ENCODE measurements at places on chromosomes 13 and 19.

DNA sequence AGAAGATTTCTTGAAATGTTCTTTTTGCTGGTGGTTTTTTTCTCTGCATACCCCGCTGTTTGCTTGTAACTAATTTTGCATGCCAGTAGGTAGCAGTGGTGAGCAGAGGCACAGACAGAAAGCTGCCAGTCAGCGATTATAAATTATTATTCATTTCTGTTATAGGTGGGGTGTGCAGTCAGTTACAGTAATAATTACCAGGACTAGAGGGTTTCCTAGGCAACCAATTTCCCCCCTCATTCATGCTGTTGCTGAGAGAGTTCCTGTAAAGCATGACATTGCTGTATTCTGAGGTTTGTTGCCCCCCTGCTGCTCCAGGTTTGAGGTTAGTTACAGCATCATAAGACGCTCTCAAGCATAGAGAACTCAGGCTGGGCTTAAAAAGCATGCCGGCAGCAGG lies 104.5 kb downstream of the URI1 start:
- peak; percentile 86 for DNase-seq

DNA sequence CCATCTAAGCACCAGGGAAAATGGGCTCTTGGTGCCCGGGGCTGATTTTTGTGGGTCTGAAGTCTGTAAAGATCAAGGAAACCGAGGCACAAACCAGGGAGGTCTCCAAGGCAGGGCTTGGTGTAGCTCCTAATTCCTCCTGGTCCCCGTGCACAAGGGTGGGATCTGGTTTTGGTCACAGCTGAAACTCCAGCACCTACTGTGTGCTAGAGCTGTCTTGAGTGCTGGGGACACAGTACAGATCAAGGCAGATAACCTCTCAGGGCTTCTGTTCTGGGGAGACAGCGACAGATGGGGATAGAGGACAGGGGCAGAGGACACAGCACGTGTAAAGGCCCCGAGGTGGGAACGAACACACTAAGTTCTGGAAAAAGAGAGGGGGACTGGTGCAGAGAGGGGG lies 37.4 kb downstream of the PTPRS start:
- DNase-seq = no peak

GRCh38 chr19:35868172-35868822 lies at the start of gene APLP1:
Gene APLP1 (plus strand): TSS chr19:35868574. CDS start chr19:35868637, 63 bp downstream.
- peak; percentile 98 for DNase-seq

- no peak for DNase-seq
These were observed at the start of gene CBLC for GRCh38 chr19:44777715-44778347. Gene CBLC (plus strand): TSS chr19:44777890. CDS start chr19:44777932, 42 bp downstream.

DNA sequence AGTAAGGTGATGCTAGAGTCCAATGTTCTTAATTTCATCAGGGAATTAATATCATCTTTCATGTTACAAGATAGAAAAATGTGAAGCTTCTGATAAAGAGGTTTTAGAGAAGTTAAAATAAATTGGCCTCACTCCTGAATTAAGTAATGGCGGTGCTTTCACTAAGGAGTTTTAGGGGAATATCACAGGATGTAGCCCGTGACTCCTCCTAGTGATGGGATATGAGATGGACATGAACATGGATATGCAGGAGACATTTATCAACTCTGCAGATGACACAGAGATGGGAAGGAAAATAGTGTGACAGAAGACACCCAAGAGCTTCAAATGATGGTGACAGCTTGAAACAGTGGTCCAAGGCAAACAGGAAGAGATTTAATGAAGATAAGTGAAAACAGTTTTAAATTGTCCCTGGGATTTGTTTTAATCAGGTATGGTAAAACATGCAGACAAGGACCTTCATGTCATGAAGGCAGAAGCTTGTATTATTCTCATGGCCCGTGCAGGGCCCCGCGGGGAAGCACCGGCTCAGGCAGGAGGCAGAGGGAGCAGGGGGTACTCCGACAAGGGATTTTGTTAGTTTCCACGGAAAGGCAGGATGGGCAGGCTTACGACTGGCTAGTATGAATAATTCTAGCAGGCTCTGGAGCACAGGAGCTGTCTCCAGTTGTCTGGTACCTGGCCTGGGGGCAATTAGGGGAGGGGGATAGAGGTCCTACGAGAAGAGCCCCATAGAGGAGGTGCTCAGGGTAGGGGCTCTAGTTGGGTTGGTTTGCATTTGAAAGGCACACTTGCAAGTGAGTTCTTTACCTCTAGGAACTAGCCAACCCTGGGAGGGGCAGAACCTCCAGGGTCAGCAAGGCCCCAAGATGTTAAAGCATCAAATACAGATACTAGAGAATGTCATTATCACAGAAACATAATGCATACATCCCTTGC lies 38.7 kb upstream of the FARP1 start:
- no peak for DNase-seq

DNA sequence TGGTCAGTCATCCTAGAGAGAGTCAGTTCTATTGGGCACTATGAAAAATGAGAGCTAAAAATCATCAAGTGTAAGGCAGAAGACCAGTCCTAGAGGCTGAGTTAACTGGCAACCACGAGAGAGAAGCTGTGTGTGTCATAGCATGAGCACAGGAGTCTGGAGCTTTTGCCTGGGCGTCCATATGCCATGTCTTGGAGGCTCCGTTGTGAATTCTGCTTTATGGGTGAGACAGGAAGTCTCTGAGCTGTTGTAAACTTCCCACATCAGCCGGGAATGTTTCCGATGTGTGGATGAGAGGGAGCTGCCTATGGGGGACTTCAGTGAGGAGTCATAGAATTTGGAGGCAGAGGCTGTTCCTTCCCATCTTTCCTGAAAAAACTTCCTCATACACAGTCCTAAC lies 120.0 kb downstream of the ITGBL1 start:
- DNase-seq = no peak

DNA sequence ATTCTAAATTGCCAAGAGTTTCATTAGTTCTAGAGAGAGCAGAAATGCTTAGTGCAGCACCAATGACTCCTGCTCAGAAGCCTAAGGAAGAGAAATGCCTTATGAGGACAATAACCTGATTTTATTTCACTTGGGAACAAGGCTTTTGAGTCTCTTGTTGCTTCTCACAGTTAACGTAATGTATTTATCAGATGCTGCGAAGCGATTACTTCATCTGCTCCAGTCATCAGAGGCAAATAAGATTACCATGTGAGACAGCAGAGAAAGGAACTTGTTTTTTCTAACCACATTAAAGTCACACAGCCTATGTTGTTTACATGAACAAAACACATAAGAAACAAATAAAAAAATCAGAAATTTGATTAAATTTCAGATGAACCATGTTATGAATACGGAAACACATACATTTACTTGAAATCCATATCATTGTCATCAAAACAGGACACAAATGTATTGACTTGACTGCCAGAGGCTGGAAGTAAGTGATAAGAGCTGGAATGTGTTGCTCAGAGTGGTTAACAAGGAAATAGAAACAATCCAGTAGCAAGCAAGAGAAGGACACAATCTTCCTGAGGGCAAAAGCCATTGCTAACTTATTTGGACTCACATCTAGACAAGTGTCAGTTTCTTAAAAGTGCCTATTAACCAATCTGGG lies 147.3 kb downstream of the LHFPL6 start:
- DNase-seq = no peak

DNA sequence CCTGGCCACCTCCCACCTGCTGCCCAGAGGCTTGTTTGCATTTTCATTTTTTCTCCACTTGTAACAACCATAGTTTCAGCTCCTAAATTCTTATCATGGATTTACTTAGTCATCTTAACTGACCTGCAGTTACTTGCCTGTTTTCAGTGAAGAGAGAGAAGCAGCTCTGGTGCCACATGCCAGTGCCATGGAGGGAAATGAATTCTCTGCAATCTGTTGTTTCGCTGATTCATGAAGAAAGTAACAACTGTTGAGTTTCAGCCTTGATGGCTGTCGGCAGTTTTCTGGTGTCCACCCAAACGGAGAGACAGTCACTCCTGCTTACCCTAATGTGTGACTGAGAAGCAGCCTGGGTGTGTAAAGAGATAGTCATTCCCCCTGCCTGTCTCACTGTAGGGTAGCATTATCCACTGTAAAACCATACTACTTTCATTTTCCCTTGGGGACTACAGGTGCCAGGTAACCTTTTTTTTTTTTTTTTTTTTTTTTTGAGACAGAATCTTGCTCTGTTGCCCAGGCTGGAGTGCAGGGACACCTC lies 116.1 kb downstream of the DNAJC3 start:
- DNase-seq = no peak

DNA sequence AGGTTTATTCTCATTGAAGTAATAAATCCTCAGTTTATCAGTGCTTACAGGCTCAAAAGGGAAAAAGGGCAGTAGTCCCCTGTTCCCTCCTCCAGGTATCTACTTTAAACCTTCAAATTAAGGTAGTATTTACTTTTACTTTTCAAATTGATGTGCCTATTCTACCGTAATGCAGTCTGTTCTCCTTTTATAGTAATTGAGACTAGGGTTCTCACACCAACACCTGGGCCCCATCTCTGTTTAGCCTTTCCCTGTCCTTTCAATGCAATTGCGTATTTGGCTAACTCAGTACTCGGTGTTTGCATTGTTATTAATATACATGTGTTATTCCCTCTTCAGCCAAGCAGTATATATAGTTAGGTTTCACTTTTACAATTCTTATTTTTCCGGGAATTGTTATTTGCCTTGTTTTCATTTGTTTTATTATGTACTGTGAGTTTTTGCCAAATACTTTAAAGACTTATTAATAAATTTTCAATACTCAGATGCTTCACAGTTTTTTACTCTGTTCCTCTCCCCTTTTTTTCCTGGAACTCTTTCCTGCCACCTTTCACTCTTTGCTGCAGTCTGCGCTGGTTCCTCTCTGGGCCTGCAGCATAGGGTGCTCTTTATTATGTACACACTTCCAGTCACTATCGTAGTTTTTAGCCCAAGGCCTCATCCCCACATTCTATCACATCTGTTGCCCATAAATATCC lies 30.3 kb downstream of the USPL1 start:
- DNase-seq = no peak

DNA sequence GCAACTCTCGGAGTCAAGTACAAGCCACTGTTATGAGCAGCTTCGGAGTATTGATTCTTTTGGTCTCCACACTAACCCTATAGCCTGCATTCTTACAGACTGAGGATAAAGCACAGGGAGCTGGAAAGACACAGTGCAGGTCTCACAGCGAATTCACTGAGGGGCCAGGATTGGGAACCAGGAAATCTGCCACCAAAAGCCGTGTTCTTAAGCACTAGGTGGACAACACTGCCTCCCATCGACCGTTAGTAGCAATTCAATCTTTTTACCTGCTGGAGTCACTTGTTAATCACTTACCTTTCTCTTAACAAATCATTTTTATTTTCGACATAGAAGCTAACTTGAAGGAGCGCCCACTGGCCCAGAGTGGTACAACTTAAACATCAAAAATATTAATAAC lies 6.3 kb downstream of the PMIS2 start:
- peak; percentile 42 for DNase-seq

- no peak for DNase-seq
These were observed 4.4 kb downstream of the FUZ start for GRCh38 chr19:49808711-49809159.

- DNase-seq = no peak
These were observed 2.5 kb downstream of the ZNF556 start for GRCh38 chr19:2869618-2870017.

- no peak for DNase-seq
These were observed 8.7 kb upstream of the TIMM50 start for GRCh38 chr19:39471756-39472536.

DNA sequence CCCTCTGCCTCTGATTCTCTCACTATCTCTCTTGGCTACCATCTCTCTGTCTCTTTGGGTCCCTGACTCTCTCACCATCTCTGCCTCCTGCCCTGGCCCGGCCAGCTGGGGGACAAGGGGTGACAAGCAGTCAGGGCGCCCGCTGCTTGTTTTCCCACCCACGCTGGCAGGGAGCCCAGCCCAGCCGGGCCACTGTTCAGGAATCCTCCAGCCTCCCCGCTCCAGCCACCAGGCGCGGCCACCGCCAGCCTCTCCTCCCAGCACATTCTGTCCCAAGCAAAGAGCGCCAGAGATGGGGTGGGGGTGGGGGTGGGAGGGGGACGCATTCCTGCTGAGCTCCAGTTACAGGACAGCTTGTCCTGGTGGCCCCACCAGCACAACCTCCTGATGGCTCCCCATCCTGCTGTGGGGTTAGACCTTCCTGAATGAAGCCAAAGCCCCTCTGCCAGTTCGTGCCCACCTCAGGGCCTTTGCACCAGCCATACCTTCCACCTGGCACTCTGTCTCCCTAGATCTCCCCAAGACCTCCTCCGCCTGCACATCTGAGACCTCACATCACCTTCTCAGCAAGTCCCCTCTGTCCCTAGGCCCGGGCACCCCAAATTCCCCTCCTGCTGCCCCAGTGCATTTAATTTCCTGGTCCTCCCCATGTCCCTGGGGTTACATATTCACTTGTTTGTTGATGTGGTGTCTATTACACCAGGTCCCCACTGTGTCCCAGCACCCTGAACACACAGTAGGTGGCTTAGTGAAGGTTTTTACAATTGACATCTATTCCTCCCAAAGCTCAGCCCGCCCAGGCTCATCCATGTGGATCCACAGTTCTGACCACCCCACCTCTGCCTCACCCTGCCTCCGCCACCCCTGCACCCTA lies 12.5 kb downstream of the ARRDC2 start:
- no peak for DNase-seq

DNA sequence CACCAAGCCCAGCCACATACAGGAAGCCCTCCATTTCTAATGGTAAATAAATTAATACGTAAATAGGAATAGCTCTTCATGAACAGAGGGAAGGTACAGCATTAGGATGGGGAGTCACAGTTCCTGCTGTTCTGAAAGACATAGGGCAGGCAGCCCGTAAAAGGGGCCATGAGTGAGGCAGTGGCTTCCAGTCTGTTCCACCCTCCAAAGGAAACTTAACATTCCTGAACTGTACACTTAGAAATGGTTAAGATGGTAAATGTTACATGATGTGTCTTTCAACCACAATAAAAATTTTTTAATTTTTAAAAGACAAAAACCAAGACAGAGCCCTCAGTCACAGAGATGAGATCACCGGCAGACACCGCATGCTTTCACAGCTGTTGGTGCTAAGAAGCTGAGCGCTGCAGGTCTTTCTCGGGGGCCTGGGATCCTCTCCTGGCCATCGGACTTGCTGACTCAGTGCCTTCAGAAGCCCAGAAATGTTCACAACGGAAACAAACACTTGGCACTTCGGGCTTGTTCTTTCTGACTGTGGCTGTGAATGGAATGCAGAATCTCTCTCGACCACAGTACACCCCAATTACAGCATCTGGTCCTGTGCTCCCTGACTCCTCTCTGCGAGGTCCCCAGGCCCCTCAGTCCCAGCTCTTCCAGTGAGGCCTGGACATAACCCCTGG lies 36.4 kb downstream of the EPS15L1 start:
- no peak for DNase-seq

- no peak for DNase-seq
These were observed 850.9 kb upstream of the PCDH9 start for GRCh38 chr13:68081061-68081460.

DNA sequence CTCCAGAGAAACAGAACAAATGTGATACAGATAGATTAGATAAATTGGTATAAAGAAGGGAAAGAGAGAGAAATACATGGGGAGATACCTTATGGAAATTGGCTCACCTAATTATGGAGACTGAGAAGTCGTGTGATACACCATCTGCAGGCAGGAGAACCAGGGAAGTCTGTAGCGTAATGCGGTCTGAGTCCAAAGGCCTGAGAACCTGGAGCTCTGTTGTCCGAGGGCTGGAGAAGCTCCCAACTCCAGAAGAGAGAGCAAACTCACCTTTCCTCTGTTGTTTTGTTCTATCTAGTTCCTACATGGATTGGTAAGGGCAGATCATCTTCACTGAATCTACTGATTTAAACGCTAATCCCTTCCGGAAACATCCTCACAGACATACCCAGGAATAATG lies 648.2 kb upstream of the GPC6 start:
- DNase-seq = no peak

All from NCI-H2227 treated with DMSO at 0.1 percent for 48 hours (cell line).